Peyer's patch (tissue), 4 donors: ENCODE measurements at places on chromosomes 5 and 9.

DNA sequence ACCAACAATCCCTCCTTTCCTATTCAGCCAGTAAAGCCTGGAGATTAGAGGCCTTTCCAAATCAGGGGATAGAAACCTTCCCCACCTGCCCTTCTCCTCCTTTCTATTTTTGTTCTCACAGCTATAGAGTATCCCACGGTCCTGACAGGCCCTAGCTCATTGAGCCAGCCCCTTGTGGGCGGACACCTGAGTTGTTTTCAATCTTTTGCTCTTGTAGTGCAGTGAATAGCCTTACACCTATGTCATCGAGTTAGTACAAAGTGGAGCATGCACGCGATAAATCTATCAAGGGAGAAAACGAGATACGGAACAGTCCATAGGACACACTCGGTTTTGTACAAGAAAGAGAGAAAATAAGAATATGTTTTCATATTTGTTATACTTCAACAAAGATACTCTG, 77.2 kb downstream of the TSPAN17 start:
- no peak for DNase-seq

- no peak for DNase-seq
Observed at GRCh38 chr5:136810261-136810801, 445.0 kb upstream of the TRPC7 start.

DNA sequence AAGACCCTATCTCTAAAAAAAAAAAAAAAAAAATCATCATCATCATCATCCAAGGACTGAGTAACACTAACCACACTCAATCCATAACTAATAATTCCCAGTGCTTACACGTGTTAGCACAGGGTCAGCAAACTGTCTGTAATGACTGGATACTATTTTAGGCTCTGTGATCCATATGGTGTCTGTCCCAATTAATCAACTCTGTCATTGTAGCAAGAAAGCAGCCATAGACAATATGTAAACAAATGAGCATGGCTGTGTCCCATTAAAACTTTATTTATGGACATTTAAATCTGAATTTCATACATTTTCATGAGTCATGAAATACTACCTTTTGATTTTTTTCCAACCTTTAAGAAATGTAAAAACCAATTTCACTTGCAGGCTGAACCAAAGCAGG, 148.4 kb downstream of the SIL1 start:
- DNase-seq, result no peak

GRCh38 chr5:142289708-142290576, 34.9 kb downstream of the SPRY4 start:
- no peak for DNase-seq

DNA sequence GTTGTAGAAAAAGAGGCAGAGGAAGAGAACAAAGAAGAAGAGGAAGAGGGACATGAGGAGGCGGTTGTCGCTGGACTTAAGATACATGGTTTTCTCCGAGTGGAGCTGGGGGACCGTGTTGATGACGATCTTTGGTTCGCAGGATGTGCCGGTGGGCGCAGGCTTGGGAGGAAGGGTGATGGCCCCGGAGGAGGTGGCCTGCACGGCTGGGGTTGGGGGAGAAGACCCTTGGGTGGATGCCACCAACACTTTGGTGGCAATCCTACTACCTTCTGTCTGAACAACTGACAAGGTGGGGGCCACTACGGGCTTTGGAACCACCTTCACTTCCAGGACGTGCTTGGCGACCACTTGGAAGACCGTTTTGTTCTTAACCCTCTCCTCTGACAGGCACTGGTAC, 60.7 kb downstream of the SECISBP2 start:
- no peak for DNase-seq

DNA sequence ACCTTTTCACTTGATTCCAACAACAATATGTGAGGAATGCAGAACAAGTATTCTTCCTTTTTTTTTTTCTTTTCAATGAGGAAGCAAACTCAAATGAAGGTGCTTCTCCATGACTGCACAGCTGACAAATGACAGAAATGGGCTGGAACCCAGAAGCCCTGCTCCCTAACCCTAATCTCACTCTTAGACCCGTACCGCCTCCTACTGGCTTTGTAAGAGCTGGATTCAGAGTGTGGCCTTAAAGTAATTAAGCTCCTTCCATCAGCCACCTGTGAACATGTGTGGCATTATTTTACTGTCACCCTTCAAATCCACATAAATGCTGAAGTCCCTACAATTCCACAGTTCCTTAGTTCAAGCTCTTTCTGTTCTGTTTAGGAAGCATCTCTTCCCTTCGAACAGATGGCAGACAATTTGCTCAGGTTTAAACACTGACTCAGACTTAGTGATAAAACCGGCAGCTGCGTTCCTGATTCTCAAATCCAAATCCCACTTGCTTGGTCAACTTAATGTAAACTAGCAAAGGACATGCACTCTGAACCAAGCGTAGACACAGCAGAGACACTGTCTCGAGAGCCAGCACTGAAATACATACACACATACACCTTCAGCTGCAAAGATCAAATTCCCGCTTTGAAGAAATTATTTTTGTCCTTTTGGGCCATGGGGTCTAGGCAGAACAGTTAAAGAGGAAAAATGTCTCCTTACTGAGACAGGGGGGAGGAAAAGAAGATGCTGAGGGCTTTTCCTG, 316.7 kb upstream of the TLE4 start:
- no peak for DNase-seq
